ENCODE measurements at places on chromosomes 3 and 15.

DNA sequence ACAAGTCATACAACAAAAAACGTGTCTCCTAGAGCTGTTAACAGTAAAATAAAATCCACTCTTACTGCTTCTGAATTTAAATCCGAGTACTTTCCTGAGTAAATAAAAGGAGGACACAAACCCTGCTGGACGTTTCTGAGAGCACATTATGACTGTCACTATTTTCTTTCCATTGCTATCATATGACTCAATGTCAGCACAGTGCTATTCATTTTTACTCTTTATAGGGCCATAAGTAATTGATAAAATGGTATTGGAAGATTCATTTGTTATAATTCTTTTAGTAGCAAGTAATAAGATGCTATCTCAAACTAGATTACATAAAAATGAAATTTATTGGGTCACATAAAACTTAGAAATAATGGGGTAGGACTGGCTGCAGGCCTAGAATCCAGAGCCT, 68.6 kb downstream of the ALCAM start:
- DNase-seq = no peak

GRCh38 chr3:10798600-10799367, 17.2 kb upstream of the SLC6A11 start:
- no peak for DNase-seq

DNA sequence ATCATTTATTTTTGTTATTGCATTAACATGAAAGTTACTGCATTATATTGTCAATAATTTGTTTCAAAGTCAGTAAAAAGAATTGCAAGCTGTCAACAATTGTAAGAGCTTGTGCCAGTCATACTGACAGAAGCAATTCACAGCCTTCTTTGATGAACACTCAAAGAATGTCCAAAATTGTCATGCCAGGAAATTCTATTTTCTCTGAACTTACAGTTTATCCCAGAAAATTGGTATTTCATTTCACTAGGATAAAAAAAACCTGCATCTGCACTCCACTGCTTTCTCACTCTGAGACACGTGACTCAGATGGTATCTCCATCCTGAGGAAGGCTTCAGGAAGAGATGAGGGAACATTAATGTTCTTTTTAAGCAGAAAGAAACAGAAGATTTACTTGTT, 332.6 kb upstream of the CCDC54 start:
- DNase-seq = no peak

DNA sequence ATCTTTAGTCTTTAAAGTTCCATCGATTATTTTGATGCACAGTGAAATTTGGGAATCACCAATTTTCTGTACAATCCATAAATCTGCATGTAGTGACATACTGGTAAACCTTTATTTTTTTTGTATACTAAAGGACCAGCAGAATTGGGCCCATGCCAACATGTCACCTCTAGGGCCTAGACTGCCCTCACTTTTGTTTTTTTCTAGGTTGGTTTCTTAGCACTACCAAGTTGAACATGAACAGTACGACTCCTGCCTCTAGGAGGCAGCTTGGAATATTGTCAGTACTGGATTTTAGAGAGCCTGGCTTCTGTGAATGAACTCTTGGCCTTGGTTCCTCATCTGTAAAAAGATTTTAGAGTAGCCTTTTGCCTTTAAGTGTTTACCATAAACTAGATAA, 32.3 kb downstream of the NKIRAS1 start:
- no peak for DNase-seq

DNA sequence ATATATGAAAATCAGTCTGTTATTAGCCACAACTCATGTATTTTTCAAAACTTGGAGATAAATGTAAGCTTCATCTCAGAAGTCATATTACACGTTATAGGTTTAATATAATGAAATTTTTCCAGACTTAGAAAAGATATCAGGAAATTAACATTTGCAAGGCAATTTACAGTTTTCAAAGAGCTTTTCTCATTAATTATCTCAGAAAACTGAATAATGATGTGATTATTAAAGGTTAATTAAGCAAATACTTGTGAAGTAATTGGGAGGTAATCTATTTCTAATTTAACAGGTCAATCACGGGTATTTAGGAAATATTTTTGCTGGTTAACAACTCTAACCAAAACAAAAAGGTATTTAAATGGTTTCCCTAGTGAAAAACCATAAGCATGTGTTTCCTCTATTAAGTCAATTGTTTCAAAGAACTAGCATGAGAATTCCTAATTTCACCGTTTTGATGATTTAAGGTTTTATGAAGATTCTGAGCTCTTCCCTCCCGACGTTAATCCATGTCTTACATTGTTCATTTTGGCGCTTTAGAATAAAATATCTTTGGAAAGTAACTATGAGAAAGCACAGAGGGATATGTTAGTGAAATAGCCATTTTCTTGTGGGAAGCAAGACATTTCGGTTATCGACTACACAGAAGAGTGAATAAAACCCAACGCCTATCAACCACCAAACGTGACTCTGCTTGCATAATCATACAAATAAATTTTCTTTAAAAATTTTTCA, 1.5 kb upstream of the NEO1 start:
- no peak for DNase-seq

DNA sequence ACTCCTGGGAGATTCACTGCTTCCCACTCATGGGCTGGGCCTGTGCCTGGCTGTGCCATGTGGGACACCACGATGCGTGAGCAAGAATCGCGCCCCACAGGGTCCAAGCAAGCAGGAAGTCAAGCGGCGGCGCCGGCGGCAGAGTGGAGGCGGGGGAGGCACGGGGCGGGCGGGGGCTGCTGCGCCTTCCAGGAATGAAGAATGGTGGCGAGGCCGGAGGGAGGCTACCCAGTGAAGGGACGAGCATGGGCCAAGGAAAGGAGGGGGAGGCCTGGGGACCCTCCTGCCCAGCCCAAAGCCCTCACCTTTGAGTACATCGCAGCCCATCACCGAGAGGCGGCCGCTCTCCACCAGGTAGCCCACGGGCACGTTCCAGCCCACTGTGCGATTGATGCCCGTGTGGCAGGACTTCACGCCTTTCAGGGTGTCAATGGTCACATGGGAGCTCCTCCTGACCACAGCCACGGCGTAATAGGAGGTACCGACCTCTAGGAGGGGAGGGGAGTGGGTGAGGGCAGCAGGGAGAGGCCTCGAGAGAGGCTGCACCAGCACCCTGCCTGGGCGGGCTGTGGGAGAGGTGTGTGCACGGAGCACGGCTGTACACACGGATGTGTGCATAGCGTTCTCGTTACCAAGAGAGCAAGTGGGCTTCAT, 5.5 kb downstream of the MELTF start:
- DNase-seq = no peak

- no peak for DNase-seq
Observed at GRCh38 chr3:13378155-13378554, 42.0 kb downstream of the NUP210 start.

GRCh38 chr3:190303884-190304283, 18.4 kb downstream of the CLDN1 start:
- no peak for DNase-seq

- no peak for DNase-seq
Observed at GRCh38 chr15:94844538-94845389, 613.4 kb downstream of the MCTP2 start.

- DNase-seq = no peak
Observed at GRCh38 chr15:68729789-68730411, 90.8 kb downstream of the ANP32A start.

- no peak for DNase-seq
Observed at GRCh38 chr15:65927545-65927944, 58.3 kb downstream of the RAB11A start.

DNA sequence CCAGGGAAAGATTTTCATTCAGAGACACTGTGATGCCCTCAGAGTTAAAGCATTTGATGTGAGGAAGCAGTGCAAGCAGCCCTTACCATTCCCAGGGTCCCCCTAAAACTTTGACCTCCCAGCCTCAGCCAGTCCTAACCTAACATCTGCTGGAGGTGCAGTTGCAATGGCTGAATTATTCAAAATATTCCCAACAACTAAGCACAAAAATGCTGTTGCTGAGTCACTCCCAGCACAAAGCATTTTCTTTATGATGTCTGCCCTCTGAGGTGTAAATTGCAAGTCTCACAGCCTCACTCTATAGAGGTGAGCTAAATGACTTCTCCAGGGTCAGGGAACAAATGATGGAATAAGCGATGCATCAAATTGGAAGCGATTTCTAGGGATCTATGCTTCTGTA, 6.4 kb upstream of the REC114 start:
- no peak for DNase-seq

DNA sequence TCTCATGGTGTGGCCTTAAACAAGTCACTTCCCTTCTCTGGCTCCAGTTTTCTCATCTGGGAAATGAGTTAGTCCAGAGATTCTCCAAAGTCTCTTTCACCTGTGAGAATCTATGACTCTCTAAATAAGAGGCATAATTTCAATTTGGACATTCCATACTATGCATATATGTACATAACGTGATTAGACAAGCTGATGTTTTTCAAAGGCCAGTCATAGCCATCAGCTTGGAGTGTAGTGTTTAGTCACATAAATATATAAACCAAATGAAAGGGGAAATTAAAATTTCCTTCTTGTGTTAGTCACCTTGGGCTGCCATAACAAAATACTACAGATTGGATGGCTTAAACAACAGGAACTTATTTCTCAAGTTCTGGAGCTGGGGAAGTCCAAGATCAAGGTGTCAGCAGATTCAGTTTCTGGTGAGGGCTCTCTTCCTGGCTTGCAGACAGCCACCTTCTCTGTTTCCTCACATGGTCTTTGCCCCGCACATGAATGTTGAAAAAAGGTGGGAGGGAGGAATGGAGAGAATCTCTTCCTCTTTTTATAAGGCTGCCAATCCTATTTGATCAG, 19.4 kb downstream of the TMEM41A start:
- DNase-seq = no peak

All from activated CD4-positive, CD25-positive, alpha-beta regulatory T cell (primary cell).